Stimulated activated CD8-positive, alpha-beta memory T cell treated with anti-CD3 and anti-CD28 coated beads, Interleukin-4, amount 100 ng/mL, for 4 hours (primary cell): ENCODE measurements at places on chromosomes 3 and 15.

- no peak for DNase-seq
Observed at GRCh38 chr3:9898467-9899241, 4.0 kb upstream of the IL17RE start.

- DNase-seq = no peak
Observed at GRCh38 chr15:64842986-64843561, 1.4 kb downstream of the PLEKHO2 start.

DNA sequence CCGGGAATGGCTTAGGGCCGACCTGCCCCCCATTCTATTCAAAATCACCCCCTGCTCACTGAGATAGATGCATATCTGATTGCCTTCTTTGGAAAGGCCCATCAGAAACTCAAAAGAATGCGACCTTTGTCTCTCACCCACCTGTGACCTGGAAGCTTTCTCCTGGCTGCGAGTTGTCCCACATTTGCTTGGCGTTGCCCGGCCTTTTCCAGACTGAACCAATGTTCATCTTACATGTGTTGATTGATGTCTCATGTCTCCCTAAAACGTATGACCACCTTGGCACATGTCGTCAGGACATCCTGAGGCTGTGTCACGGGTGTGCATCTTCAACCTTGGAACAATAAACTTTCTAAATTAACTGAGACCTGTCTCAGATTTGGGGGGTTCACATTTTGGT, 3.4 kb upstream of the MUC20 start:
- no peak for DNase-seq

DNA sequence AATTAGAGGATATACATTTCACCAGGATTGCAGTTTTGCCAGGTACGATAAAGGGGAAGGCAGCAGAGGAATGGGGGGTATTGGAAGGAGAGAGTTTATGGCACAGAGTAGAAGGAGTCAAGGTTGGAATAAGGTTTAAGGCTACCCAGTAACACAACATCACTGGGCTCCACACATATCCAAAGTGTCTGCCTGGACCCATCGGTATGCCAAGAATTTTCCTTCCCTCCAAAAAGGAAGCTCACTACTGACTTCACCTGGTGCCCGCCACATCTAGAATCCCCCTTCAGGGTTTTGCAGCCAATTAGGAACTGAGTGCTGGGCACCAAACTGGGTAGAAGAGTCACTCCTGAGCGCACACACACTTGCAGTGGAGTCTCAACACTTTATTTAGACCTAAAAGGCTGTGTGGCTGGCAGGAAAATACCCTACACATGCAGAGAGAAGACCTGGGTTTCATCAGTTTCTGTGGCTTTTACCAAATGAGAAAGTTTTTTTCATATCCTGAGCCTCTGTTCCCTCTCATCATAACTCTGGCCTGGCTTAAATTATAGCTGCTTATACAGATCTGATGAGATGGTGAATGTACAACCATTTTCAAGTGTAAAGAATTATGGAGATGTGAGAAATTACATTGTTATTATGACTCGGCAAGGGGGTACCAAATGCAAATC, 190.8 kb upstream of the LPP start:
- no peak for DNase-seq

DNA sequence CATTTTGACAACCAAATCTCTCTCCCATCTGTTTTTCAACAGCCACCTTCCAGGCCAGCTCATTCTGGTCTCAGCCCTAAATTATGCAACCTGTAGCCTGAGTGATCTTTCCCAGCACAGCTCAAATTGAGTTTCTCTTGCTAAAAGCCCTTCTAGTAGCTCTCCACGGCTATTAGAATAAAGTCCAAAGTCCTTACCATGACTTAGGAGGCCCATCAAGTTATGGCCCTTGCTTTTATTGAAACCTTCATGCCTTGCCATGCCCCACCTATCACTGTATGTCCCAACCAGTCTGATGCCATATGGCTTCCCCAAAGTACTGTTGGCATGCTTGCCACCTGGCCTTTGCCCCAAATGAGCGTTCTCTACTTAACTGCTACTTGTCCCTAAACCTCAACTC, 303.5 kb upstream of the GADL1 start:
- DNase-seq = no peak

DNA sequence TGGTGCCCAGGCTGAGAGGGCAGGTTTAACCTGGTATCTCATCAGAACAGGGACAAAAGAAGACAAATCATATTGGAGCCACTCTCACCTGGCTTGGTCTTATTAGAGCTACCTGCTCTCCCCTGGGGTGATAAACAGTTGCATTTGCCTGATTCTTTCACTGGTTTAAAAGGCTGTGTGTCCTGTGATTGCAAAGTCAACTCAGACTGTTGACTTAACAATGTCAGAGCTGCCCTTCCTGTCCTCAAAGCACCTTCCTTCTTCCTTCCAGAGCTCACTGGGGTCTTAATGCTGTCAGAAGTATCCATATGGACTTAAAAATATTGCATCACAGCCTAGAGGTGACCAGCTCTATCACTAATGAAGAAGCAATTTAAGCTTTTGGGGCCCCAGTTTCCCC, 50.5 kb upstream of the MINAR1 start:
- no peak for DNase-seq

DNA sequence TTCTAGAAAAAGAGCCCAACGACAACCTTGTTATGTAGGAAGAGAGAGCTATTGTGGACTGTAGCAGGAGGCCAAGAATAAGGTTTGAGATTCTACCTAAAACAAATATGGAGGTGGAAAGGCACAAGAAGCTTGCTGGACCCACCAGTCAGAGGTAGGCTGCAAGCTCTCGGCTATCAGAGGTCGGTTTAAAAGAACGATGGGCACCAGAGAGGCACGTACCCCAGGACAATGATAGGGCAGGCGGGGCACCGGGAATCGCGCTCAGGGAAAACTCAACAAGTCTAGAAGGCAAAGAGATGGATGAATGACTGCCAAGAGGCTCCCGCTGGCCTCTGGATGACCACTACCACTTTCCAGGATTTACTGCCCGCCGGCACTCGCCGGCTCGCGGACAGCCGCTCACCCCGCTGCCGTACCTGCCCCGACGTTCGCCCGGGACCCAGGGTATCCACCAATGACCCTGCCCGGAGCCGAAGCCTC, 1.1 kb downstream of the HDGFL3 start:
- no peak for DNase-seq

- no peak for DNase-seq
Observed at GRCh38 chr15:90914305-90915080, 11.4 kb downstream of the MAN2A2 start.

DNA sequence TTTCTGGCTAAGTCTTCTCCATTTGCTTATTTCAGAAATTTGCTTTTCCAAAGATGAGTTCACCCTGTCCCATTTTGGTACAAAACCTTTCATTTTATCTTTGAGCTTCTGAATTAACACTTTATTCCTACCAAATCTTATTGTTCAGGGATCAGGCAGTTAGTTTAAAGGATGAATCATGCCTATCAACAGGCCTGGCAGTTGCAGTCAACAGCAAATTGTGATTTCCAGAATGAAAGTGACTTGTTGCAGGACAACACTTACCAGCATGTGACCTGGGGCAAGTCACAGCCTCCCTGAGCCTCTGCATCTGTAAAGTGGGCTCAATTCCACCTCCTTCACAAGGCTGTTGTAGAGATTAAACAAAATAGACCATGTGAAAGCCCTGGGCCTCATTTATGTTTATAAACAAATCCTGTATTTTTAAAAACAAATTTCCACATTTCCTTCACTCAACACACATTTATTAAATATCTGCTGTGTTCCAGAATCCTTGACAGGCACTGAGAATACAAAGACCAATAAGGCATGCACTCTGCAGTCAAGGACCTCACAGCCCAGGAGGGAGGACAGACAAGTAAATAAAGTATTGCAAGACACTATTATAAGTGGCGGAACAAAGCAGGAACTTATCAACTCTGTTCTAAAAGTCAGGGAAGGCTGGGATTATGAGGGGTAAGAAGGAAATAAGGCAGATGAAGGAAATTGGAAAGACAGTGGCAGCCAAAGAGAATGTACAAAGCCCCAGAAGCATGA, 359.1 kb upstream of the IL12A start:
- DNase-seq = no peak

DNA sequence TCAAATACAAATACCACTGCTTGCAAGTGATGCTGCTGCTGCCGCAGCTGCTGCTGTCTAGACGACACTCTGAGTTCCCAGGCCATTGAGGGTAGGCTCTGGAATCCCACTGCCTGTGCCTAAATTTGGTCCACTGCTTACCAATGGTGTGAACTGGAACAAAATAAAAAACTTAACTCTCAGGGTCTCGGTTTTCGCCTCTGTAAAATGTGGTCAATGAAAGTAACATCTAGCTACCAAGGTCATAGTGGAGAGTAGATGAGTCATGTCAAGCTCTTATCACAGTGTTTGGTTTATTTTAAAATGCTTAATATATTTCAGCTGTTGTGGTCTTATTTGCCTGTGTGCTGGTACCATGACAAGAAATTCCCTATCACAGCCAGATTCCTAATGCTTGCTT, 299.3 kb downstream of the CLSTN2 start:
- DNase-seq = no peak

GRCh38 chr15:77035999-77036471, 34.9 kb downstream of the TSPAN3 start:
- no peak for DNase-seq

DNA sequence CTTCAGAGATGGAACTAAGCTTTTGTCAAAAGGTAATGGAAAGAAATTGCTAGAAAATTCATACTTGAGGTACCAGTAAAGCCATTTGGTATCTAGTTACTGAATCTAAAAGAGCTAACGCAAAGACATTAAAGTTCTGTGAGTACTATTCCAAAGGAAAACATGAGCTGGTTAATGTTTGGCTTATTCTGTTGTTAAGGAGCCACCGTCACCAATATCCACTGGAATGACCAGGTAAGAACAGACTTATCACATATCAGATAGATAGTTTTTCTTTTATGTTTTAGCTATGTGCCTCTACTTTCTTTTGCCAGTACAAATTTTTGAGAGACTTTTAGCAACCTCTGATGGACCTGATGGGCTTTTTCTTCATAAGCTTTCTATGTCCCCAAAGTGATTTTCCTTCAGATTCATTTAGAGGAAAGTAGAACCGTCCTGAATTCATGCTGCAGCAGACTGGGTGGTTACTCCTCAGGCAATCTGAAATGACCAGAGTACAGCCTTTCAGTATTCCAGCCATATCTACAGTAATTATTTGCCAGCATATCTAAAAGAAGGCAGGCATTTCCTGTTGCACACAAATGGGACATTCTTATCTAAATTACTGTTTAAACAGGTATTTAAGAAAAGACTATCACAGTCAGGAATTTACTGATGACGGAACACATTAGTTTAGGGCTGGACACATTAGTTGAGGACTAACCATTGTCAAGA, 274.1 kb downstream of the MECOM start:
- no peak for DNase-seq

- DNase-seq = no peak
Observed at GRCh38 chr3:50542177-50543034, 25.1 kb downstream of the C3orf18 start.

DNA sequence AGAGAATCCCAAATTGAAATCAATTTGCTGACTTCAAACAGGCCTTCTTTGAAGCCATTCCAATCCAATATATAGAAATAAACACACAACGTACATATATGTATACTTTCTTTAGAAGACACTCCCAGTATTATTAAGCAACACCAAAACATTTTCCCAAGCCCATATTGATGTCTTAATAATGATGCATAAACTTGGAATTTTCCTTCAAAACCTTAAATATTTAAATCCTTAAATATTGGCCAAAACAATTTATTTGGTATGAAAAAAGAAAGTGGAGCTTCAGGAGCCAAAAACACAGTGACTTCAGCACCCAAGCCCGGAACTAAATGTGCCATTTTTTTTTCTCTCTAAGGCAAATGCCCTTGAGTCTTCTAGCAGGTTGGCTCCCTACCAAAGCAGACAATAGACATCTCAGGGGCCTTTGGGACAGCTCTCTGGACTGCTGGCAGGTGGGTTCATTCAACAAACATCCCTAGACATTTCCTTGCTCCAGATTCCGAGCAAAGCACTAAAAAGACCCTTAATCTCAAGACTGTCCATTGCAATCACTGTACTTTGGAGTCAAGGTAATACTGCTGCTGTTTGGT, 384.7 kb downstream of the NTRK3 start:
- no peak for DNase-seq

DNA sequence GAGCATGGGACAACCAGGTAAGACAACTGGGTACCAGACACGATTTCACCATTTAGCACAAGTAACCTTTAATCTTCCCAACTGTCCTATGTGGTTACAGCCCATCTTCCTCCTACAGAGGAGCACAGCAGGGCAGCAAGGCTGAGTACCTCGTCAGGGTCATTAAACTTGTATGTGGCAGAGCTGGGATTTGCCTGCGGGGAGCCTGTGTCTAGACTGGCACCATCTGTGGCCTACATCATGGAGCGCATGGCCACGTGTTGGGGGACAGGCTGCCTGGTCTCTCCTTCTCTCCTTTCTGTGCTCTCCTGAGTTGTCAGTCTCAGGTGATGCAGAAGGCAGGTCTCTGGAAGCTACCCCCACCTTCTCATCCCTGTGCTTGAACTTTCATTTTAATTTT, 32.2 kb downstream of the GOLGA6A start:
- no peak for DNase-seq

- no peak for DNase-seq
Observed at GRCh38 chr3:126184465-126185000, 4.1 kb upstream of the ALDH1L1 start.

- no peak for DNase-seq
Observed at GRCh38 chr15:60384526-60385126, 13.2 kb downstream of the ANXA2 start.

- no peak for DNase-seq
Observed at GRCh38 chr3:65666448-65667091, 372.1 kb downstream of the MAGI1 start.

DNA sequence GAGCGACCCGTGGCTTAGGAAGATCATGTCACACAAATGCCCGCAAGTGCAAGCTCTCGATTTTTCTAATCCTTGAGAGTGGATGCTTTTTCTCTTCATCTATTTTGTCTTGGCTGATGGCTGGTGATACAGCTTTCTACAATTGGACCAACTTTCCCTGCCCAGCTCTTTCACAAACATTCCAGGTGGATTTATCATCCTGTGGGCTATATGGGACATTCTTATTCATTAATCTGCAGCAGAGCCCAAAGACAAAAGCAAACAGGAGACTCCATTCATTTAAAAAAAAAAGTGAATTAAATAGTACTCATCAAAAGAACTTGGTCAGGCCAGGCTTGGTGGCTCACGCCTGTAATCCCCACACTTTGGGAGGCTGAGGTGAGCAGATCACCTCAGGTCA, 14.2 kb upstream of the TSEN2 start:
- no peak for DNase-seq

DNA sequence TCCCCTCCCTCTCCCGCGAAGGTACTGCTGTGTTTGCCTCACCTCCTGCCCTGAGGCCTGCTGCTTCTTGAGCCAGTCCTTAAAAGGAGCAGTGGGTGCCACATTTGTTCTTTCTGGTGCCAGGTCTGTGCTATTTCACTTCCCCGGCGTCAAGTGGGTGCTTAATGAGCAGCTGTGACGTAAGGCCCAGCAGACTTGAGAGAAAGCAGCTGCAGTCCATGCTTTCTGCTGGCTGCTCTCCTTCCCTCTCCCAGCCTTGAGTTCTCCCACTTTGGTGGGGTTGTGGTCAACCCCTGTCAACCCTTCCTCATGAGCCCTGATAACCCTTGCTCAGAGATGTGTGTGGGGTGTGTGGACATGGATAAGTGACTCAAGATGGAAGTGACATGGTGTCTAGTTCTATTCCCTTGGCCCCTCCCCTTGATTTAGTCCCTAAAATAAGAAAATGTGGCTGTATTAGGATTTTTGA, 6.9 kb downstream of the INAFM2 start:
- DNase-seq = no peak

- DNase-seq = no peak
Observed at GRCh38 chr15:51267703-51268083, 70.7 kb downstream of the CYP19A1 start.

GRCh38 chr15:66252685-66253417, 699 bp downstream of the MEGF11 start:
- no peak for DNase-seq

- DNase-seq = no peak
Observed at GRCh38 chr3:179454887-179455286, 3.6 kb upstream of the GNB4 start.
